ENCODE measurements at places on chromosomes 3 and 15. TPM values are rescaled to one million over a fixed set of nuclear protein-coding genes. Genes with fewer than 3 reads are reported as not detected.

DNA sequence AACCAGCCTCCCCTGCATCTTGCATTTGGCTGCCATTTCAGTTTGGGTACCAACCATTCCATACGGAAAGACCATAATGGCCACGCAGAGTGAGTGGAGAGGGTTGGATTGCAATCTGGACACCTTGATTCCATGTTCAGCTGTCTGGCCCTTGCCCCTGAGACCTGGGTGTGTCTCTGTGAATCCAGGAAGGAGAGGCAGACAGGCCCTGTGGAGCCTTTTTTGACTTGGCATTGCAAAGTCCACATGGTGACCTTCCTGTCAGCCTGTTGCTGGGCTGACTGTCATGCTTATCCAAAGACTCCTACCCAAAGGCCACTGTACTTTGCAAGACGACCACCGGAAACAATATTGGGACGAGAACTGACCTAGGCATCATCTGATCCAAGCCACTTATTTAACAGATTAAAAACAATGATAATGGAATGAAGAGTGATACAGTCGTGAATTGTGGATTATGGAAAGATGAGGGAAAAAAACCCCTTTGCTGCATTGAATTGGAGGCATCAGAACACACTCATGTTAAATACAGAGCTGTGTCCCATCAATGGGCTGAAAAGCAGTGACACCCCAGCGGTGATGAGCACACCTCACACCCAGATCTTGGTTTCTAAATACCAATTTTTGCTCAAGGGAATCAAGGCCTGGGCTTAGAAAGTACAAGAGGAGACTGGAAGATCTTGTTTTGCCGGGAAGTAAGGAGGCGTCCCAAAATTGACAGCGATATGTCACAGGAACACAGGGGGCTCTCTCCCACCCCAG is 86.0 kb downstream of the LRRK1 start:
- DNase-seq: no peak

GRCh38 chr3:55669133-55669532 is 182.0 kb upstream of the WNT5A start:
- no peak for DNase-seq

DNA sequence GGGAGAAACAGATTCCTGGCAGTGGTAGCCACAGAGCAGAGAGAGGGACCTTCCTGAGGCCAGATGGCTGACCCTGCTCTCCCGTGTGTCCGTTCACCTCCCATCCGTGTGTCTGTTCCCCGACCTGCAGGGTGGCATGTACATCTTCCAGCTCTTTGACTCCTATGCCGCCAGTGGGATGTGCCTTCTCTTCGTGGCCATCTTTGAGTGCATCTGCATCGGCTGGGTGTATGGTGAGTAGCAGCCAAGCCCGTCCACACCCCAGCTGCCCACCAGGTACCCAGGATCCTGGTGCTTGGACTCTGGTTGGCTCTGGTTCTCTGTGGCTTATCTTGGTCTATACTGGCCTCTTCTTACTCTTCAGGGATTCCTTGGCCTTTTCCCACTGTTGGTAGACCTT is 59.5 kb upstream of the SLC6A1 start:
- DNase-seq: no peak

DNA sequence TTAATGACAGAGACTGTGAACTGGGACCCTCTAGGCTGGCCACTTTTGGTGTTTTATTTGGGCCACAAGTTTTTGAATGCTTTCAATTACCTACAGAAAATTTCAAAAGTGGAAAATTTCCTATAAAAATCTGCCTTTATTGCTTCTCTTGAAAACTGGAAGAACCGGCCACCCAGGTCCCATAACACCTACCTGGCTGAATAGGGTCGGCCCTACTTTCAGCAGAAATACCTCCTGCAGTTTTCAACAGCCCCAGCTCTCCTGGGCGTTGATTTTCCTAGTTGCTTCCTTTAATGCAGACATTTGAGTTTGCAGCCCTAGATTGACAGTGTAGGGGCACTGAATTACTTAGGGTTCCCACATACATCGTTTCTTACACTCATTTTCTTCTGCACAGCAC is 719 bp upstream of the SRPRB start:
- DNase-seq: peak; percentile 22

GRCh38 chr3:150080058-150080730 is 109.5 kb upstream of the PFN2 start:
- DNase-seq: no peak

DNA sequence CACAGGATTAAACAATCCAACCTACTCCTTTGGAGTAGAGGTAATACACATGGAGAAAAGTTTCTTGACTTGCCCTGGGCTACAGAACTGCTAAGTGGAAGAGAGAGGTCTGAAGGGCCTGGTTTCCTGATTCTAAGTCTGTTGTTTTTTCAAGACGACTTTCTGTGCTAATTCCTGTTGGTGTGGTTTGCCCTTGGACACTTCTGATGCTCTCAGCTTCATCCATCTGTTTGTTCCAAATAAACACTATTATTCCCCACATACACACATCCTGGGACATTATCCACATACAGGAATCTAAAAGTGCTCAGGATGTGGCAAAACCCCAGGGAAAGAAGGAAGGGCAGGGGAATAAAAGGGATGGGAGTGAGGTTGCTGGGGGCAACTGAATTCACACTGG is 393.5 kb upstream of the TBL1XR1 start:
- DNase-seq: no peak

DNA sequence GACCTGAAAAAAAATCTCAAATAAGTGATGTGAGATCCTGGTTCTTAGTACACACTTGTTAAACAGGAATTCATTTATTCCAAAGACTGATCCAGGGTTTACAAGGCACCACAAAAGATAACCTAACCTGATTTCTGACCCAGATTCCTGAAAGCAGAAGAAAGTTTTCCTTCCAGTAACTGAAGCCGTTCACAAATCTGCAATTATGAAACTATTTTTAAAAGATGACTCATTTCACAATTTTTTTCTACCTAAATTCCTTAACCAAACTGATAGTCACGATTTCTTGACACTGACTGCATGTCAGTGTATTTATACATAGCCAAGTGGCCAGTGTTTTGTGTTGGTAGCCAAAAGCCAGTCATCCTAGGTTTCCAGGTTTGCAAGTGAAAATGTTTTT is 17.1 kb downstream of the SLC9A9 start:
- peak; percentile 26 for DNase-seq

DNA sequence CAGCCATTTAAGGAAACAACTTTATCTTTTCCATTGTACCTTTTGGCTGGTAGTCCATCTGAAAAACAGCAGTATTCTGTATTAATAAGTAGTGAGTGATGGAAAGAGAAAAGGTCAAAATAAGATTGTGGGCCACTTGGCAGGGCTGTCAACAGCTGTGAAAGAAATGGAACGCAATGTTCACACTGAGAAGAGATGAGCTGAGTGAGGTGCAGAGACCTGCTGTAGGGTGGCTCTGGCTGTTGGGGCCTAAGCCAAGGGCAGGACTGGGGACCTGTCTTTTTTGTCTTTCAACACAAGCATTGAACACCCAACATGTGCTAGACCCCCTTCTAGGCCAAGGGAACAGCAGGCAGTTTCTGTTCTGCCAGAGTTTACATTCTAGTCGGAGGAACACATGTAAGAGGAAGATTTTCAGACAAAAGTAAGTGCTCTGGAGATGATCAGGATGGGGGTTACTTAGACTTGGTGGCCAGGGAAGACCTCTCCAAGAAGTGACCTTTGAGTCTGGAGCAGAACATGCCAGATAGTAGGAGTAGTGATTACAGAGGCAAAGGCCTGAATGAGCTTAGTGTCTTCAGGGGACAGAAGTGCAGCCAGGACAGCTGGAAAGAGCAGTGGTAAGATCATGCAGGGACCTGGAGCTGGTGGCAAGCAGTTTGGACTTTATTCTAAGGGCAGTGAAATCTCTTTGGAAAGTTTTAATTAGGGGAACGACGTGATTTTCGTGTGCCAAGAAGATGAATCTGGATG is 29.6 kb downstream of the TSEN2 start:
- DNase-seq: no peak

DNA sequence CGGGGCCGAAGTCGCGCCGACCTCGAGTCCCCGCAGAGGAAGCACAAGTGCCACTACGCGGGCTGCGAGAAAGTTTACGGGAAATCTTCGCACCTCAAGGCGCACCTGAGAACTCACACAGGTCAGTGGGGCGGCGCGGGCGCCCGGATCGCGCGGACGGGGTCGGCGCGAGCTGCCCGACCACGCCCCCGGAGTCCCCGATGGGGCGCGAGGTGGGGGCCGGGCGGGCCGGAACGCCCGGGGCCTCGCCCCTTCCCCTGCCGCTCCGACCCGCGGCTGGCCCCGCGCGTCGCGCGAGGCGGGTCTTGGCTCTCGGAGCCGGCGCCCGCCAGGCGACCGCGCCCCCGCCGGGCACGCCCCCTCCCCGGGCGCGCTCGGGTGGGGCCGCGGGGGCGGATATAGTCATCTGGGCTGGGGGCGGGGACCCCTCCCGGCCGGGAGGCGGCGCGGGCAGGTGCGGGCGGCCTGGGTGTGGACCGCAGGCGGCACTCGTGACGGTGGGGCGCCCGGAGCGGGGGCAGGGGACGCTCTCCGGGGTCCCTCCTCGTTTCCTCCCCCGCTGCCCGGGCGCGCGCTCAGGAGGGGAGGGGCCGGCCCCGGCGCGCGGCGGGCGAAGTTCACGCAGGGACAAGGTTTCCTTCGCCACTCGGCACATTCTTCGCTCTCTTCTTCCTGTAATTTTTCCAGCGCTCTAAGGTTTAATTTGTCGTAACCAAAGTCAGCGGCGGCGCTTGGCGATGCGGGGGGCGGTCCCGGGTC is 1.2 kb downstream of the KLF13 start:
- DNase-seq: peak; percentile 56

DNA sequence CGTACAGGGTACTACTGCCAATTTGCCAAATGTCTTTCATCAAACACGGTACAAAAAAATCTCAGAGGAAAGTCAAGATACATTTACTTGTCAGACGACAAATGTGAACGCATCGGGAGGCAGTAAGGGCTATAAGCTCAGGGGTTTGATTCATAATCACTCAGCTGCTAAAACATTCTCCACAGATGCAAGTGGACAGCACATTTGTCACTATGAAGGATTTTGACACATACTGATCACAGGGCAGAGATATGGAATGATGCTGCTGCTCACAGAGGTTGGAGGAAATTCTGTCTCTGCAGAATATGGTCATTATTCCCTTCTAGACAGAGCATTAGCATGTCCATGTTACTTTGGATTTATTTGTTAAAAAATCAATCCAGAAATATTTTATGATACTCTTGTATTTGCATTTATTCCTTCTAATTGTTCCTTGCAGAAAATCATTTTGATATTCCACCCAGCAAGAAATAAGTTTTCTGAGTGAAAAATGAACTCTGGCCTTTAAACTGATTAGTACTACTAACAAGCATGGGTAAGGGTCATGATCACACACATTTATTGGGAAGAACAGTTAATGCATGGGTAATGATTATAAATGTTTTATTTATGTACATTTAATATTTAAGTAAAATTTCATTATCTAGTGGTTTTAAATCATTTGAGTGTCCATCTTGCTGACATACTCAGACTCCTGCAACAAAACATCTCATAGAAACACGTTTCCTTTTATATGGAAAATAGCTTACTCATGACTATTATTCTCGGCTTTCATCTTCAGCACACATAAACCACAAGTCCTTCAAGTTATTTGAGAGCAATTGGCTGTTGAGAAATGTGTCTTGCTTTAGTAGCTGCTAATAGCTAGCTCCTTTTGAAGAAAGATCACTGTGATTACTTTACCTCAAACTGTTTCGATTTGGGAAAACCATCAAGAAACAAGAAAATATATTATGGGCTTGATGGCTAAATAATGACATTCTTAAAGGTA is 559.3 kb downstream of the MECOM start:
- DNase-seq: peak; percentile 67

GRCh38 chr3:177467247-177467985 is 270.1 kb upstream of the TBL1XR1 start:
- no peak for DNase-seq

DNA sequence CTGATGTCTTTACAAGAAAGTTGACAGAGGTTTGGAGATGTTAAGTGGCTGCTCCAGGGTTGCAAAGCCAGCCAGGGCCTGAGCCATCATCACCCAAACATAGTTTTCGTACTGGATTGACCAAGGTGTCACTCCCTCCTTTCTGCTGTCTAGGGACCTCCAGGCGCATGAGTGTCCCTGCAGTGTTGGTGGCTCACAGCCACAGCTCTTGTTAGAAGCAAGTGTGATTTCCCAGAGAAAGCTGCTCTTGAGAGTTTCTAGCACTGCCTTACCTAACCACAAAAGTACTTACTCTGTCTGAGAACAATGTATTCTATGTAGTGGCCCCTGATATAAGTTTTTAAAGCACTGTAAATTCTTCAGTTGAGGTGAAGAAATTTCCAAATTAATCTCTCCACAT is 144.1 kb downstream of the SOX2 start:
- DNase-seq: no peak

GRCh38 chr3:111763001-111763471 is 96.0 kb upstream of the PHLDB2 start:
- no peak for DNase-seq

GRCh38 chr15:65675551-65675950 is 53.8 kb downstream of the SLC24A1 start:
- DNase-seq: no peak

DNA sequence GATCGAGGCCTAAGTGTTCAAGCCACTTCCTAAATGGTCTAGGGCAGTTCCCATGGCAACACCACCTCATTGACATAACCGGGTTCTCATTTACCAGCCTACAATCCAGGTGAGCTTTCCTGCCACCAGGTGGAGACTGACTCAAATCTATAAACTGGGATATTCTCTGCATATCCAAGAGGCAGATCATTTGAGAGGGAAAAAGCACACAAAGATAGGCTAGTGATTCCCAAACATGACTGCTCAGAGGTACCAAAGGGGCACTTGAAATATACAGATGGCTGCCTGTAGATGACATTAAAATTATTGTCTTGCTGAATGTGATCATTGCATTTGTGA is 141.3 kb upstream of the PROK2 start:
- DNase-seq: peak; percentile 74

DNA sequence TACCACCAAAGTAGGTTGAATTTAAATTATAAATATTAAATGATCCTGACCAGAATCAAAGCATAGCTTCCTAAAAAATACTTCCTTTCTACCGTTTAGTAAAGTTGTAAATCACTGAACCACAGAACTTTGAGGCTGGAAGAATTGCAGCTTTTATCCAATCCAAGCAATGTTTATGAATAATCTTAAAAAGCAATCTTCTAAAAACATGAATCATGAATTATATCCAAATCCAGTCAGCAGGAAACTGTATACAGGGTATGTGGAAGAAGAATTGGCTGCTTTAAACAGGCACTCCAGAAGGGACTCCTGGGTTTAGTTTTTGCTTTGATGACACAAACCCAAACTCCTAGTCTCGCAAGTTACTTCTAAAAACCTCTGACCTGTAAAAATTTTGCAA is 30.2 kb downstream of the HEG1 start:
- DNase-seq: no peak

- DNase-seq: no peak
Observed at GRCh38 chr15:48705381-48705780, 59.9 kb upstream of the FBN1 start.

TLR9 gene
- not detected for total RNA-seq

DNAH1 gene
- total RNA-seq: 2.2 TPM

SLC28A1 gene
- 1.1 TPM for total RNA-seq

CKMT1A gene
- total RNA-seq: 1.7 TPM

ACOX2 gene
- 10.8 TPM for total RNA-seq

RPL32 gene
- total RNA-seq: 2,663 TPM

FBXO40 gene
- not detected for total RNA-seq

SPATA12 gene
- total RNA-seq: 0.47 TPM

SPINK8 gene
- not detected for total RNA-seq

TMEM207 gene
- not detected for total RNA-seq

GXYLT2 gene
- total RNA-seq: 13.3 TPM

PPM1L gene
- 7.0 TPM for total RNA-seq

MUC13 gene
- total RNA-seq: 0.04 TPM
